ENCODE measurements at places on chromosomes 13 and 19.
A peak's percentile ranks its signal among the peaks of the same experiment; 100 is the strongest.

- DNase-seq = no peak
These were observed 35.1 kb downstream of the IGFL3 start for GRCh38 chr19:46089432-46089831.

DNA sequence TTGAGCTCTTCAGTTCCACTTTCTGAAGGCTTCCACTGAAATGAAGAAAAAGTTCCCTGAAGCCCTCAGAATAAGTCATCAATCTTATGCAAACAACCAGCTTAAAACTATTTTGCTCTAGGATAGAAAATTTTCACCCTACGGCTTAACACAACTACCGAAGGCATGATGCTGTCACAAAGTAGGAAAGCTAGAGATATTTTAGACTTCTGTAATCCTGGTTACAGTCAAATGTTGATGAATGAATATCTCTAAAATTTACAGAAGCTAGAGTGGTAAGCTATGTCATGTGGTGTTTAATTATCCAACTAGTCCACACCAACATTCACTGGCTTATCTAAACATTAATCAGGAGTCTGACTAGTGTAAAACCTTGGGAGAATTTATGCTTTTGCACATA, 197.9 kb downstream of the SUCLA2 start:
- DNase-seq = no peak

DNA sequence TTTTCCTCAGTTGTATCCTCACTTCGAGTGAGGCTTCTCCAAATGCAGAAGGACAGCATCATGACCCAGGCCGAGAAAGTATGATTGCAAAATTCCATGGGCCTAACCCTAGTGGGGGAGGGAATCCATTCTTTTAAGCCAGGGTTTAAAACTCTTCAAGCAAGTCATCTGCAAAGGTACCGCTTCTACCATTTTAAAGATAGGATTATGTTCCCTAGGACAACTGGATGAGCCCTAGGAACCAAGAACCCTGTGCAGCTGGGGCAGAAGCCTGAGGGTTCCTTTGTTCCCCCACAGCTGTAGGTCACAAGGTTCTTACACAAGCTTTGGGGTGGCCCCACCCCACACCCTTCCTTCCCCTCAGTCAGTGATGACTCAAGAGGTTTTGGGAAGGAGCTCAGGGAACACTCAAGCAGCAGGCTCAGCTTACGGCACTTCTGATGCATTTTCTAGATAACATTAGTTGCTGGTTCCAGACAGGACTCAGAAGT, 13.5 kb downstream of the ARL11 start:
- peak; percentile 95 for DNase-seq

- DNase-seq = peak; percentile 39
These were observed at the start of gene CGB7 for GRCh38 chr19:49057636-49058234. CGB7 (minus strand) TSS chr19:49057749; CDS start chr19:49055375, 2,374 bp downstream.

GRCh38 chr19:56960959-56961543, 120.5 kb upstream of the PEG3 start:
- DNase-seq = no peak

GRCh38 chr13:26760832-26761582, 421 bp upstream of the GPR12 start:
- DNase-seq = no peak

DNA sequence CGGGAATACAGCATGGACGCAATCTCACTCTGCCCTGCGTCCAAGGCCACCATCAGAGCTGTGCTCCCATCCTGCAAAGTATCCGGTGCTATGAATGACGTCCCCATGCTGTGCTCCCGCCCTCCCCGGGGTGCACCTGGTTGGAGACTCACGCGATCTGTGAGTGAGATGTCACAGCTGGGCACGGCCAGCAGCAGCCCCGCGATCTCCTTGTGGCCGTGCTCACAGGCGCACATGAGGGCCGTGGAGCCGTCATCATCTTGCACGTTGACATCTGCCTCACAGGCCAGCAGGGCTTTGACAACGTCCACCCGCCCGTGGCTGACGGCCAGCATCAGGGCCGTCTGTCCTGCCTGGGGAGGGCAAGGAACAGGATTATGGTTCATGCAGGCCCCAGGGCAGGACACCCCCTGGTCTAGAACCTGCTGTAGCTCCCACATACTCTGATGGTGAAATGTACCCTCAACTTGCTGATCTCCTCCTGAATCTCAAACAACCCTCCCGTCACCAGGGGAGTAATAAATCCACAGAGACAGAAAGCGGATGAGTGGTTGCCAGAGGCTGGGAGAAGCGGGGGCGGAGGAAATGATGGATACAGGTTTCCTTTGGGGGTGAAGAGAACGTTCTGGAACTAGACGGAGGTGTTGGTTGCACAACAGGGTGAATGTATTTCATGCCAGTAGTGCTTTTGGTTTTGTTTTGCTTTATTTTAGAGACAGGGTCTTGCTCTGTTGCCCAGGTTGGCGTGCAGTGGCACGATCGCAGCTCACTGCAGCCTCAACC, 14.5 kb upstream of the SPC24 start:
- no peak for DNase-seq

DNA sequence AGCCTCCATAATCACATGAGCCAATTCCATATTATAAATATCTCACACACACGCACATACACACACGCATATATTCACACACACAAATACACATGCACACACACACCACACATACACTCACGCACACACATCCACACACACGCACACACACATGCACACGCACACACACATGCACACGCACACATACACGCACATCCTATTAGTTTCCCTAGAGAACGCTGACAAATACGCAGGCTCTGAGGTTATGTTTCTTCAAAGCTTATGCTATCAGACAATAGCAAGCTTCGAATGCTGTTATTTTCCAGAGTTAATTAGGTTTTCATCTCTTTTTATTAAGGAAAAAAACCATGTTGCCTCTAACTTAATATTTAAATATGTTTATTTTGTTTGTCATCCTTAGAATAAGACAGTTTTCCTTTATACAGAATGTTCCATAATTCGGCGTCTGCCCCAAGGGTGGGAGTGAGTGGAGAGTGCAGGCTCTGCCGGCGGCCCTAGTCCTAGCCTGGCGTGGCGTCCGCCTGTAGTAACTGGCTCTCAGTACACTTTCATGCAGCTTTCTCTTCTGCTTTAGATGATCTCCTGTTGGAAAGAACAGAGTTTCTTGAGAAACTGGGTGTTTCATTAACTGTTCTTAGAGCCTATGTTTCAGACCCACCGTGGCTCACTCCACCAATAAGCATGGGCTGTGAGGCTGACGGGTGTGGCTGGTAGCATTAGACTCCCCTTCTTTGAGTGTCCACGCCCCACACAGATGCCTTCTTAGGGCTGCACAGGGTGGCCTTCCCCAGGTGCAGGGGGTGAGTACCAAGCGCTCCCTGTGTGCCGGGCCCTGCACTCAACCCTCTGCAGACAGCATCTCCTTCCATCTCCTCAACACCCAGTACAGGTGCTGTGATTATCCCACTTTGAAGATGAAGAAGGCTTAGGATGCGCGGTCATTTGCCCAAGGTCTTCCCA, 30.4 kb upstream of the ANKRD10 start:
- no peak for DNase-seq

DNA sequence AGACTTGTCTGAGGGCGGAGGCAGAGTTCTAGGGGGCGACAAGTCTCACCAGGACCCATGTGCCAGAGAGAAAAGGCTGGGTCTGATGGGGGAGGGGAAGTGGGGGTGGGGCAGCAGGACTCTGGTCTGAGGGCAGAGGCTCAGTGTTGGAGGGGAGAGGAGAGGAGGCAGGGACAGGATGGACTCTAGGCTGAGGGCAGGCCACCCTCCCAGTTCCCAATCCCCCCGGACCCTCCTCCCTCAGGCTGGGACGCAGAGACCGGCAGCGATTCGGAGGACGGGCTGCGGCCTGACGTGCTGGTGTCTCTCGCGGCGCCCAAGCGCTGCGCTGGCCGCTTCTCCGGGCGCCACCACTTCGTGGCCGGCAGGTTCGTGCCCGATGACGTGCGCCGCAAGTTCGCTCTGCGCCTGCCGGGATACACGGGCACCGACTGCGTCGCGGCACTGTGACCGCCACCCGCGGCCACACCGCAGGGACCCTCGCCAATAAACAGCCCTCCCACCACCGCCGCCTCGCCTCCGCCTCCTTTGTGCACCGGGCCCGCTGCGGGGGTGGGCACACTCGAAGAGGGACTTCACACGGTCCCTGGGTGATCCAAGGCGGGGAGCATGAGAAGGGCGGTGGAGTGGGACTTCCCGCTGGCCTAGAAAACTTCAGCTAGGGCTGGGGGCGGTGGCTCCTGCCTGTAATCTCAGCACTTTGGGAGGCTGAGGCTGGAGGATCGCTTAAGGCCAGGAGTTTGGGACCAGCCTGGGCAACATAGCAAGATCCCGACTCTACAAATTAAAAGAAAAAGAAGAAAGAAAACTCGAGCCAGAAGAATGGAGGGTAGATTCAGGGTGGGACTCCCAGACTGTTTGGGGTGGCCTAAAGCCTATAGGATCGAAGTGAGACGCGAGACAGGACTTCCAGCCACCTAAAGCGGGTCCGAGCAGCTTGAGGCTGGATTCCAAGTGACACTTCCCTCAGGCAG, 703 bp upstream of the CILP2 start:
- DNase-seq = no peak
